ENCODE measurements at places on chromosomes 16 and 17. TPM values are rescaled to one million over a fixed set of nuclear protein-coding genes. Genes with fewer than 3 reads are reported as not detected.

Gene ZNF629
- total RNA-seq: 18.8 TPM

GRCh38 chr17:61380836-61381525, 18.7 kb upstream of the TBX2 start:
- no peak for DNase-seq

DNA sequence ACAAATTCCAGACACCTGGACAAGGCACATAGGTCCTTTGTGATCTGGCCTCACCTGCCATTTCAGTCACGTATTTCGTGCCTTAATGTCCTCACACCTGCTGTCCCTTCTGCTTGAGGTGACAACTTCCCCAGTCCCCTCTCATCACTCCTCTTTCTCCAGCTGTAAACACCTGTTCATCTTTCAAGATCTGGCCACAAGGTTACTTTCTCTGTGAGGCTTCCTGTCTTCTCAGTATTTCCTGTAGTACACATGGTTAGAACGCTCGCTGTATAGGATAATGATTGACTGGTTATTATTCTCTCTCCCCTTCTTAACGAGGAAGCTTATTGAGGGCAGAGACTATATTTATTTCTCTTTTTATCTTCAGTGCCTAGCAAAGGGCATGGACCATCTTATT, 74.5 kb upstream of the PMFBP1 start:
- DNase-seq: no peak

DNA sequence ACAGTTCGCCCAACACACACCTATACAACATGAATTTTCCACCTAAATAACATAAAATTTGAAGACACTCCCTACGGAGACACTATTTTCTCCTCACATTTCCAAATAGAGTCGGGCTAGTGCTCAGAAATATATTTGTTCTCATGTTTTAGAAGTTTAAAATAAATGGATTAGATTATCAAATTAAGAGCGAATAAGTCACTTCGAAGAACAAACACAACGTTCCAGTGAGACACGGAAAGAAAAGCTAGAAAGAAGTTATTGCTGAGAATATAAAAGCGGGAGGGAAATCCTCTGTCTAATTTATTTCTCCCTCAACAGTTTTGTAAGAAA, 2.0 kb upstream of the HS3ST3B1 start:
- no peak for DNase-seq

Gene KRTAP2-1
- total RNA-seq: not detected

DNA sequence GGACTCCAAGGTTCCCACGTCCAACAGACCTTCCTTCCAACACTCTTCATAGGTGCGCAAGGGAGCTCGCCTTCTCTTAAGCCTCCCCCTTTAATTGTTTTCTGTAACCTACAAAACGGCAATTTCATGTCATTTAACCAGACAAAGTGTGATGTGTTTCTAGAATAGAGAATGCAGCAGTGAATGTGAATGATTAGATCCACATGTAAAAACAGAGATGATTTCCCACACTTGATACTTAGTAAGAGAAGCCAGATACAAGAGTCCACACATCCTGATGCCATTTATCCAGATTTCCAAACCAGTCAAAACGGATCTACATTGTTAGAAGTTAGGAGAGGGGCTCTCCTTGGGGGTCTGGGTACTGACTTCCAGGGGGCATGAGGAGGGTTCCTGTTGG, 89.3 kb downstream of the IRF8 start:
- no peak for DNase-seq

DNA sequence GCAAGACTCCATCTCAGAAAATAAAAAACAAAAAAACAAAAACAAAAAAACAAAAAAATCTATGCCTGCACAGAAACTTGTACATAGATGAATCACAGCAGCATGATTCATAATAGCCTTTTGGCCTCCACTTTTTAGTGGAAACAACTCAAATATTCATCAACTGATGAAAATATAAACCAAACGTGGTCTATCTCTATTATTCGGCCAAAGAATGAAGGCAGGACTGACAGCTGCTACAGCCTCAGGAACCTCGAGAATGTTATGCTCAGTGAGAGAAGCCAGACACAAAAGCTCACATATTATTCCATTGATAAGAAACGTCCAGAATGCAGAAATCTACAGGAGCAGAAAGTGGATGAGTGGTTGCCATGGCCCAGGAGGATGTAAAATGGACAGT, 19.8 kb downstream of the PPL start:
- no peak for DNase-seq

DNA sequence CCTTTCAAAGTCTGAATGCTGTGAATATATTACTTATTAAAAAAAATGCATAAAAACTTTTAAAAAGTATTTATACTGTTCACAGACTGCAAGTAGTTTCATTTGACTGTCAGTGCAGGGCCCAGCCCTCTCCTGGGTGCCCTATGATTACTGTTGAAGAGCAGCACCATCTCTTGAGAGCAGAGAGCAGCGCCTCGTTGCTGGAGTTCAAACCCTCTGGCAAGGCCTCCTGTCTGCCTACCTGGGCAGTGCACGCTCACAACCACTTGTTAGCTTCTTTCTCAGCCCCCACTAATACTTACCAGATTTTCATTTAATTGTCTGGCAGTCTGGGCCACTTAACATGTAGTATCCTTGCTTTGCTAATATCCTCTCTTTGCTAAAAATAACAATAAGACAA, 233.4 kb downstream of the PHKB start:
- no peak for DNase-seq

Gene ABCA6
- 0.30 TPM for total RNA-seq

DNA sequence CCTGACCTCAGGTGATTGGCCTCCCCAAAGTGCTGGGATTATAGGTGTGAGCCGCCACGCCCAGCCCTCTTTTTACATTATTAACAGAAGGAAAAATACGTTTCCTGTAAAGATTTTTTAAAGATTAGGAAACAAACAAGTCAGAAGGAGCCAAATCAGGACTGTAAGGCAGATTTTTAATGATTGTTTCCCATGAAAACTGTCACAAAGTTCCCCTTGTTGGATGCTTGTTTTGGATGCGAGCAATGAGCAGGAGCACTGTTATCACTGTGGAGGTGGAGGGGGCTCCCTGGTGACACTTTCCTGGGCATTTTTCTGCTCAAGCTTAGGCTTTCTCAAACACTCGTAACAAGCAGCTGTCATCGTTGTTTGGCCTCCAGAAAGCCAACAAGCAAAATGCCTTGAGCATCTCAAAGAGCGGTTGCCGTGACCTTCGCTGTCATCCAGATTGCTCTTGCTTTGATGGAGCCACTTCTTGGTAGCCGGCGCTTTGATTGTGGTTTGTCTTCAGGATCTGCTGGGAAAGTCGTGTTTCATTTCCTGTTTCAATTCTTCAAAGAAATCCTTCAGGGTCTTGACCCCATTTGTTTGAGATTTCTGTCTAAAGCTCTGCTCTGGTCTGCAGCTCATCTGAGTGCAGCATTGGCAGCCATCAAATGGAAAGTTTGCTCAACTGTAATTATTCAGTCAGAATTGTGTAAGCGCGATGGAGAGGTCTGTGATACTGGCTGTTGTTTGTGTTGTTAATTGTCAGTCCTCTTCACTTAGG, 128.7 kb downstream of the RPTOR start:
- DNase-seq: no peak

Gene FOXC2
- total RNA-seq: 70.4 TPM

- DNase-seq: no peak
These were observed 4.0 kb downstream of the RNF222 start for GRCh38 chr17:8393470-8394231.

Gene ALOXE3
- 0.12 TPM for total RNA-seq

Gene CCDC154
- 2.0 TPM for total RNA-seq

- DNase-seq: peak; percentile 92
These were observed 8.6 kb downstream of the KDM6B start for GRCh38 chr17:7842380-7843256.

Gene RNU2-1
- total RNA-seq: 3,390 TPM

GRCh38 chr16:70576431-70577255, 53.0 kb downstream of the SF3B3 start:
- DNase-seq: no peak

Gene ACE
- 0.68 TPM for total RNA-seq

Gene CES5A
- not detected for total RNA-seq

- no peak for DNase-seq
These were observed 163.8 kb downstream of the MYO1D start for GRCh38 chr17:32713081-32713480.

GRCh38 chr16:424623-425081, 797 bp upstream of the RAB11FIP3 start:
- DNase-seq: no peak

Gene CLTC
- 312 TPM for total RNA-seq

- no peak for DNase-seq
These were observed 5.2 kb upstream of the CDH8 start for GRCh38 chr16:62041401-62041800.

Gene HSD11B2
- 0.20 TPM for total RNA-seq

Gene C16orf46
- 0.36 TPM for total RNA-seq

Gene PYCARD
- 2.9 TPM for total RNA-seq

Gene GJD3
- total RNA-seq: 0.41 TPM

- no peak for DNase-seq
These were observed 1.3 kb upstream of the CUEDC1 start for GRCh38 chr17:57956291-57957119.

Measured in chondrocyte (in vitro differentiated cells).